ENCODE measurements at places on chromosomes 4 and X.

DNA sequence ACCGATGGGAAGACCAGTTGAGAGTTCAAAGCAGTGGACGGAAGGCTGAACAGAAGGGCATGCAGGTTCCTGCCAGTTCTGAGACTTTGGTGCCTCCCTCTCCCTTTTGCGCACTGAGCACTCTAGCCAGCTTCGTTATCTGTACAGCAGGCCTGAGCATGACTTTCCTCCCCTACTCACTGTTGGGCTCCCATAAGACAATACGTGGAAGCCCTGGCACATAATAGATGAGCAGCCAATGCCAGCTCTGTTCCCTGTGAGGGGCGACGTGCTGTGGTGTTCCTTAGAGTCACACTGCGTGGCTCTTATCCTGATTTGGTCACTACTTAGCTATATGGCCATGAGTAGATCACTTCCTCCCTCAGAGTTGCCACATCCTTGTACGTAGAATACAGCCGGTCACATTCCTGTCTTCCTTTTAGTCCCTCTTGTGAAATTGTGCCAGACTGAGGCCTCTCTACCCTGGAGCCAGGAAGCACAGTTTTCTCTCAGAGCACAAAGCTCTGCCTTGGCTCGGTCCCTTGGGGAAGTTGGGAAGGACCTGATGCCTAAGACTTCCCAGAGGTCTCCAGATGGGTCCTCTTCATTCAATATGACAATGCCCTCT lies 160.4 kb upstream of the MAMLD1 start:
- ATAC-seq = no peak

GRCh38 chr4:147583876-147584275 lies 33.3 kb upstream of the TMEM184C start:
- no peak for ATAC-seq

- ATAC-seq = no peak
These were observed 7.9 kb downstream of the KDR start for GRCh38 chr4:55117511-55117910.

DNA sequence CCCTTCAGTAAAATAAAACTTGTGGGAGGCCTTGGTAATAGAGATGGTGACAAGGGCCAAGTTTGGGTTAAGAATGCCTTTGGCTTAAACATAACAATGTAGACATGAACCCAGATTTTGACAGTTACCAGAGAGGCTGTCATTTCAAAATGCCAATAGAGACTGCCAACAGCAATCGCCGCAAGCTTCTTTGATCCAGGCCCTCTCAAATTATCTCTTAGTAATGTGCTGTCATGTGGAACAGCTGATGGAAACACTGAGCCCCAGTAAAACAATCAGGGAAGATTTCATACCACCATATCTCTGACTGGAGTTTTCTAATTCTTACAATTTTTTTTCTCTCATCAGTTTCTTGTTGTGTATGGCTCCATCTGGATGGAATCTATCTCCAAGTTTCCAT lies 80.5 kb downstream of the ZNF330 start:
- no peak for ATAC-seq

DNA sequence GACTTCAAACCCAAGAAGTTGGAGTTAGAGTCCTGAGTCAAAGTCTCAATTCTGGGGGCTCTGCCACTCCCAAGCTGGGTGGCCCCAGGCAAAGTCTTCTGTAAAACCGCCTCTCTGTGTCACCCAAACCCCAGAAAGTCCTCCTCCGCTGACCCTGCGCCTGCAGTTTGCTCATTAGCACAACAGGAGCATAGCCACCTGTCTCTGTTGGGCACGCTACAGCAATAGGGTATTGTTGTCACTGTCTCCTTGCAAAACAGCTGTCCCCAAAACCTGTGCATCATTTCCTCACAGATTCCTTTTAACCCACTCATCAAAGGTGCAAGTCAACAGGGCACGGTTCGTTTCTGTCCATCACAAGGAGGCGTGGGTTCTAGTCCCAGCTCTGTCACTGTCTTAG lies 8.0 kb upstream of the DGAT2L6 start:
- no peak for ATAC-seq

GRCh38 chr4:17877661-17878060 lies 66.9 kb downstream of the NCAPG start:
- peak; percentile 41 for ATAC-seq

- ATAC-seq = no peak
These were observed 48.3 kb downstream of the ZAR1 start for GRCh38 chr4:48538358-48538757.

- peak; percentile 90 for ATAC-seq
These were observed 18.8 kb upstream of the TMSB4X start for GRCh38 chrX:12955882-12956703.

DNA sequence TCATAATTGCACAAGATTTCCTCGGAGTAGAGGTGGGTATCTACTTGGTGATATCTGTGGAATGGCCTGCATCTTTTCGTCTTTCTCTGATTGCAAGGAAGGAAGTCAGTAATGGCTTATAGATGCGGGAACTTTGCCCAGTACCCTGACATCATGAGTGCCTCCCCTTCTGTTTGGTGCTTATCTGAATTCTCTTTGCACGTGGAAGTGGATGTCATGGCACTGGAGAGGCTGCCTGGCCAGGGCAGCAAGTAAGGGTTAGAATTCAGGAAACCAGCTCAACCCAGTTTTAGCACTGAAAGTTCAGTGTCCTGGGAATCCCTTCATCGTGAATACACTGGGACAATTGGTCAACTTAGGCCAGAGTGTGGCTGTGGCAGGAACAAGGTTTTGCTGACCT lies 83.5 kb upstream of the RAPGEF2 start:
- no peak for ATAC-seq

DNA sequence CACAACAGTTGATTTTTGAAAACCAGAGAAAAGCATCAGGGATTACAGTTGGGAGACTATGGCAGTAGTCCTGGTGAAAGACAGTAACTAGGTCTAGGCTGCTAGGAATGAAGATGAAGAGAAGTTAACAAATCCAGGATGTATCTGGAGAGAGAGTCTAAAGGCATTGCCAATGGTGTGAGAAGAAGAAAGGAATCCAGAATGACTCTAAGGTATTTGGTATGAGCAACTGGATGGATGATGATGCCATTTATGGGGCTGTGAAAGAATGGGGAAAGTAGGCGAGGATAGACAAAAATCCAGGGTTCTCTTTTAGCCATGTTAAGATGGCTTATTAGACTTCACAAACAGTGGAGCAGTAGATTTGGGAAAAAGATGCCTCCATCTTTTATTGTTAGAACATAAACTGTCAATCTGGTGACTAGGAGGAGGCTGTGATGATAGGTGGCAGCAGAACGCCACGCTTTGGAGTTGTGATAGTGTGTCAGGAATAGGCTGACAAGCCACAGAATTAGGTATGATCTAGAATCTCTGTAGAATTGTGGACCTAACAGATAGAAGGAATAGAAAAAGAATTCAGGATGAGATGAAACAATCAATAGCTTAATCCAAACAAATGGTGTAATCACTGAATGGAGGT lies 27.3 kb upstream of the JADE1 start:
- no peak for ATAC-seq

- ATAC-seq = no peak
These were observed 231.1 kb upstream of the ANXA3 start for GRCh38 chr4:78320349-78320935.

DNA sequence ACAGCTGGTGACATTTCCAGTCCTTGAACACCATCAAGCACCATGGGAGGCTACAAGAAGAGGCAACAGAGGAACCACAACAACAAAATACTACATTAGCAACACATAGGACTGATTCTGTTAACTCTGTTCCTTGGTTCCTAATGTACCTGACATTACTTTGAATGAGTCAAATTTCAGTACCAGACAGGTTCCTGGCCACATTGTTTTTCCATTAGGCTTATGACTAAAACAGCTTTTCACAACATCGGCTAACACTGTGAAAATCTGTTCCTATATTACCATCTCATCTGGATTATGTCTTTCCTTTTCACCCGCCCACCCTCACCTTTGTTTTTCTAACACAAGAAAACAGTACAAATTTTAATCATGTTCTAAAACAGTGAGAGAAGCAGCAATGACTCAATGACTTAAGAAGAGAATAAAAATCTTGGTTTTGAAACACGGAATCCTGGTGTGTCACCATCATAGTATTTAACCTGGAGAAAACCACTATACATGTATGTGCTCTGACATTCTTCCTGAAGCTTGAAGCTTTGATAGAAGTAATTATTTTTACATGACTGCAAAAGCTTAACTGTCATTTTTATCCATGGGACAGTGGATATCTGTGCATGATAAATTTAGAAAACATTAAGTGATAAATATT lies 143.9 kb downstream of the SCFD2 start:
- ATAC-seq = no peak

DNA sequence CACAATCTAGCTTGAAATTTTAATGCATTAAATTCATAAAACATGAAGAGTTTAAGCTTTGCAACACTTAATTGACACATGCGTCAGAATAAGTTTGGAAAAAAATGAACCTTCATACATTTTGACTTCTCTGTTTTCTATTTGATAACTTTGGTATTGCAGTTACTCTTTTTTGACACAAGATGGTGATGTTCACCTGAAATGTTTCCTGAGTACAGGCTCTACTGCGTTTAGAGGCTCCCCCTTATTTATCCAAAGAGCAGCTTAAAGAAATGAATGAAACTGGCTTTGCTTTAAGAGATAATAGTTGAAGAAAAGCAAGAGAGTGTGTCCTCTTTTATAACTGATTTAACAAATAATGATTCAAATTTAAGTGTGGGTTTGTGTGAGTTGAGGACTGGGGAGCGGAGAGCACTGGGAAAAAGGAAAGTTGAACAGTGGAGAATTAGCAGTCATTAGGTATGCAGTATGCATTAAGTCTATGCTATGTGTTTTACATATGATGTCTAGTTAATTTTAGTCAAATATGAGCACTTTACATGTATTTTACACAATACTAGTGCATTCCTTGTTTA lies 180.6 kb upstream of the NUDT6 start:
- peak; percentile 47 for ATAC-seq

- no peak for ATAC-seq
These were observed 610.7 kb upstream of the ADGRL3 start for GRCh38 chr4:60589425-60589824.

DNA sequence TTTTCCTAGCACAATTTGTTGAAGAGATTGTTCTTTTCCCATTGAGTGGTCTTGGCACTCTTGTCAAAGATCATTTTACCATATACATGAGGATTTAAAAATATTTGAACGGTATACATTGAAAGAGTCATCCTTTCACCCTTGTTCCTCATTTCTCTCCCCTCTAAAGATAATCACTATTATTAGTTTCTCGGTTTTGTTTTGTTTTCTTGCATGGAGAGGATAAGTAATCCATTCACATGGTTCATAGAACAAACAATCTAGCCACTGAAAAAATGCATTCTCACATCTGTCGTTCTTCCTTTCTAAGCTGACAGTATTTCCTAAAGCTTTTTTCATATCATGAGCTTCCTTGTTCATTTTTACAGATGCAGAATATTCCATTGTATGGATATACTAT lies 39.2 kb upstream of the MSMO1 start:
- no peak for ATAC-seq

- peak; percentile 97 for ATAC-seq
These were observed 11.5 kb upstream of the CCDC149 start for GRCh38 chr4:24924309-24924781.

DNA sequence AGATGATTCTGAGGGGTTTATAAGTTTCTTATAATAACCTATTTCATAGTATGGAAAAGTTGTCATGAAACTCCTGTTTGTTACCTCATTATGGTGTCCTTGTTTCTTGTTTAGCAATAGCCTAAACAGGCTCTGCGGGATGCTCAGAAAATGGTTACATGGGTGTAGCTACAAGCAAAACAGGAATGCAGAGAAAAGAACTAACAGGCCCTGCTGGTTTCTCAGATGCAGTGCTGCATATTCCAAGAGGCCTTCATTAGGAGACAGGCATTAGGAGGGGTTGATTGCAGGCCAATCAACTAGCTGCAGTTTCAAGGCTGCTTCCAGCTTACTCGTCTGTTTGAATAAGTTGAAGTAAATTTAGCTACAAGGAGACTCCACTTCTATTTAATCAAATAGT lies 37.6 kb upstream of the HPGD start:
- no peak for ATAC-seq

DNA sequence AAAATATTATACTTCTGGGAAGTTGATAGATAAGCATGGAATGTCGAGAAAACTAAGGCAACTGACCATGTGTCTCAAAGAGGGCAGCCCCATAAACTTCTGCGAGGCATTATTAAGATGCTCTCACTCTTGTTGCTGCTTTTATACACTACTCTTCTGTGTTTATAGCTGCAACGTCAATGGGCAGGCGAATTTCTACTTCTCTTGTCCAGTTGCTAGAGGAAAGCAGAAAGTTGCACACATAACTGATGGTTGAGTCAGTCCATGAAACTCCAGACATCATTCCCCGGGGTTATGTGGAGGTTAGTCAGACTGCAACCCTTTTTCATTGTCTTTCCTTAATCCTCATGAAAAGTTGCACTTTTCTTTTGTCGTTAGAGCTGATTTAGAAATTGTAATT lies 39.8 kb downstream of the VCX3B start:
- no peak for ATAC-seq

GRCh38 chr4:76981644-76982043 lies 32.1 kb downstream of the SEPTIN11 start:
- ATAC-seq = no peak

DNA sequence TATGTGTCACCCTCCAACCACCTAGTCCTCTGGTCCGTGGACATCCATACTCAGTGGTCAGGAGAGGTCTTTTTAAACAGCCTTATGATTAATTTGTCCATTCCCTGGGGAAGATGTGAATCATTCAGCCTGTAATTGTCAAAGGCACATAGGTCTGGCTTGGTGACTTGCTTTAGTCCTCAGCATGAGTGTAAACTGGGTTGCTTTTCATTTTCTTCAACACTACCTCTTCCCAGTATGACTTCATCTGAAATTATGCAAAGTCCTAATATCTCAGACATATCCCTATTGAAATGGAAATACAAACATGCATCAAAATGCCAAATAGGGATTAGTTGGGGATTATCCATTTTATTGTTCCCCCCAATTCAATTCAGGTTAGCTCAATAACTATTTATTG lies 208.3 kb upstream of the AMOT start:
- ATAC-seq = no peak
